Stimulated activated CD4-positive, alpha-beta T cell treated with anti-CD3 and anti-CD28 coated beads, Interleukin-4, amount 100 ng/mL, for 24 hours (primary cell): ENCODE measurements at places on chromosomes 16 and 17.

- DNase-seq, result no peak
Measured at GRCh38 chr17:19345067-19345460, 17.5 kb downstream of the B9D1 start.

- no peak for DNase-seq
Measured at GRCh38 chr16:66529475-66529874, 20.4 kb downstream of the TK2 start.

- no peak for DNase-seq
Measured at GRCh38 chr17:57724026-57724728, 20.9 kb downstream of the CCDC182 start.

- peak; percentile 67 for DNase-seq
Measured at GRCh38 chr16:78235168-78235800, 135.8 kb downstream of the WWOX start.

- DNase-seq, result no peak
Measured at GRCh38 chr17:46832945-46833839, 14.7 kb upstream of the WNT3 start.

DNA sequence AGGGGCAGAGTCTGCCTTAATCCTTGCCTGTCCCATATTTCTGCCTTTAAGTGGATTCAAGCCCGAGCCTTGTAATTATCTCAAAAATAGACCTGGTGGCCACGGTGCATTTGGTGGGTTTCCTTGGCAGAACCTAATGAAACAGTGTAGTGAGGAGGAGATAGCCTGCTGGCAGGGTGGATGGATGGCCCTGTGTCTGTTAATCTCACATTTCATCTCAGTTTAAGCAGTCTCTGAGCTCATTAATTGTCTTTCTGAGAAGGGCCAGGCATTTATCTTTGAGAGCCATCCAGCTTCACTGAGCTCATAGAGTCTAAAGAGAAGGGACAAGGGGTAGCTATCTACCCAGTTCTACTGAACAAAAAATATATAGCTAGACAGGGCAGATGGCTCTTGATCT, 364.0 kb upstream of the EEF2KMT start:
- DNase-seq, result no peak

GRCh38 chr17:71522383-71522782, 598.4 kb upstream of the SOX9 start:
- DNase-seq, result no peak

GRCh38 chr17:40443988-40444899, 994 bp downstream of the IGFBP4 start:
- DNase-seq, result no peak

DNA sequence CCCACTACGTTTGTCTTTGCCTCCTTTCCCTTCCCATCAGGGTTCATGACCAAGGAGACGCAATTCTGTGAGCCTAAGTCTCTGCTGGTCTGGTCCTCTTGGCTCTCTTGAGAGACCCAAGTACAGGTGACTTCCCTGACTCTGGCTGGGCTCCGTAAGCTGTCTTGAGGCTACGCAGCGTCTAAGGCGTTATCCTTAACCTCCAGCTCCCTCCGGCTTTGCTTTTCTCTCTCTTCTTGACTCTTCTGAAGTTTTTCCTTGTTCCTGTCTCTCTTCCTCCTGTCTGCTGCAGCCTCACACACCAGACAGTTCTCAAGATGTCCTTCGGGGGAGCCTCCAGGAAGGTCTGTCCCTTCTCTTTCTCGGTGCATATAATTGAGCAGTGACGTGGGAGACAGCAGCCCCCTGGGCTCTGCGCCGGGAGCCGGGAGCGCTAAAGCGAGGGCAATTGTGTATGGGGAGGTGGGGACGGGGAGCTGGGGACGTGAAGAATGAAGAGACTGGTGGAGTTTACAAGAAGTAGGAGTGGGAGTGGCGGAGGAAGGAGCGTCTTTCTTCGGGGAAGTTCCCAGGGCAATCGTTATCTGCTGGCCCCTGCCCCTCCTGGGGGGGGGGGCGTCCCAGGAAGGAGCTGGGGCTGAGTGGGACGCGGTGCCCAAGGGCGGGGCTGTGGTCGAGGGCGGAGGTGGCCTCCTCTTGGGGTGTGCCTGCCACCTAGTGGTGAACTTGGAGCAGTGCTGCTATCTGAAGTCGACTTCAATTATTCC, 6.9 kb upstream of the PIRT start:
- peak; percentile 76 for DNase-seq

DNA sequence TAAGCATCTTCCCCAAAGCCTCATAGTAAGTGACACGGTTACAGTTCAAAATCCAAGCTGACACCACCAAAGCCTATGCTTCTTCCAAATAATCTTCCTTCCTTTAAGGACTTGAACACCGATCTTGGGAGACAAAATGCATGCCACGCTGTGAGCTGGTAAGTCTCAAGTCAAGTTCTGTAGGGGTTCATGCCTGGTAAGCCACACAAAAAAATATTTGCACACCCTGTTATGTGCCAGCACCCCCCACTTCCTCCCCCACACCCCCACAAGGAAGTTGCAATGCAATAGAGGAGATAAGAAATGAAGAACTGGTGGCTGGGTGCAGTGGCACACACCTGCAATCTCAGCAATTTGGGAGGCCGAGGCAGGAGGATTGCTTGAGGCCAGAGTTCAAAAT, 5.6 kb downstream of the NOG start:
- no peak for DNase-seq

- no peak for DNase-seq
Measured at GRCh38 chr16:56852401-56852730, 12.6 kb upstream of the SLC12A3 start.

DNA sequence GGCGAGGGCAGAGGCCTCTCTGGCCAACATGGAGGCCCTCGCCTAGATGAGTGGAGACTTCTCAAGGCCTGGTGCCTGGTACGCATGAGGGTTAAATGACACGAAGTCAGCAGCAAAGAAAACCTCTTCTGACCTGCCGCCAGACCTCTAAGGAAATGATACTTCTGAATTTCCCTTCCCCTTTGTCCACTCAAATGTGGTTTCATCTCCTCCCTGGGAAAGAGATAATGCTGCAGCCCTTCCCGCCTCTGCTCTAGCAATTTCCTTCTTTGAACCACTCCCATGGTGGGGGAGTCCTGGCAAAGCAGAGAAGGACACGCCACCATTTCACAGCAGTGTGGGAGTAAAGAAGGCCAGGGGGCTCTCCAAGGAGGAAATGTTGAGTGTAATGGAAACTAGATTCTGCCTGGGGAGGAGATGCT, 65.7 kb upstream of the BCAR1 start:
- DNase-seq, result no peak

GRCh38 chr16:933581-933980, 37.2 kb downstream of the LMF1 start:
- DNase-seq, result no peak

- peak; percentile 75 for DNase-seq
Measured at GRCh38 chr16:50152351-50152806, 727 bp upstream of the TENT4B start.

DNA sequence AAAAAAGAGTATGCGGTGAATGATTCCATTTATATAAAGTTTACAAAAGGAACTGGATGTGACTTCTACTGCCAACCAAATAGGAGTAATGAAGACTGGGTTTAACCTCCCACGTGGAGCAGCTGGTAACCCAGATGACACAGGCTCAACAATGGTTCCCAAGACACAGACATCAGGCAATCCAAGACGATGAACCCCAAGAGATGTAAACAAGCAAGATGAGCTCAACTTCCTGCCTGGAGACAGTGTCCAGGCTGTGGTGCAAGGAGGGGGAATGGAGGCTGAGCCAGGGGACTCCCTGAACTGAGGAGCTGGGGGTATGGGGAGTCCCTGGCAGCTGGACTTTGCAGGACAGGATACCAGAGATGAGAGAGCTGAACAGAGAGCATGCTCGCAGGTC, 104.7 kb downstream of the LITAF start:
- DNase-seq, result no peak

- DNase-seq, result no peak
Measured at GRCh38 chr17:72185564-72185963, 64.7 kb downstream of the SOX9 start.

- no peak for DNase-seq
Measured at GRCh38 chr16:57562066-57562465, 19.6 kb downstream of the ADGRG5 start.

- no peak for DNase-seq
Measured at GRCh38 chr16:13298666-13299065, 397.3 kb downstream of the SHISA9 start.

DNA sequence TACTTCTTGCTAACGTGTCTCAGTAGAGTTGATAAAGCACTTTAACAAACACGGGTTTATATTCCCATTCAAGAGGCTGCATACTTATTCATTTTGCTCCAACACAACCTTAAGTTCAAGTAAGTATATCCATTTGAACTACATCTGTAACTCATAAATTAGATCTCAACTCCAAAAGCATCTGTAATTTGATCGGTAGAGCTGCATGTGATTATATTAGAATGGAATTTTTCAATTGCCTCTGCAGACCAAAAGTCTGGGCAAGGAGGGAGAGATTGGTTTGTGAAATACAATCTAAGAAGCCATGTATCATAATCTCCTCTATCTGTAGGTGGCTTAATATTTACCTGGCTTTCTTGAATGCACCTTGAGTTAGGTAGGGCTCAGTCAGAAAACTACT, 371.0 kb downstream of the RBFOX1 start:
- DNase-seq, result no peak

GRCh38 chr16:12228079-12228601, 251.6 kb downstream of the SNX29 start:
- DNase-seq, result no peak

GRCh38 chr17:3961564-3962047, 2.6 kb downstream of the ATP2A3 start:
- DNase-seq, result peak; percentile 15

GRCh38 chr16:2032285-2033056, 5.8 kb downstream of the NHERF2 start:
- no peak for DNase-seq

GRCh38 chr17:74757931-74758847, 9.8 kb downstream of the NHERF1 start:
- DNase-seq, result no peak

DNA sequence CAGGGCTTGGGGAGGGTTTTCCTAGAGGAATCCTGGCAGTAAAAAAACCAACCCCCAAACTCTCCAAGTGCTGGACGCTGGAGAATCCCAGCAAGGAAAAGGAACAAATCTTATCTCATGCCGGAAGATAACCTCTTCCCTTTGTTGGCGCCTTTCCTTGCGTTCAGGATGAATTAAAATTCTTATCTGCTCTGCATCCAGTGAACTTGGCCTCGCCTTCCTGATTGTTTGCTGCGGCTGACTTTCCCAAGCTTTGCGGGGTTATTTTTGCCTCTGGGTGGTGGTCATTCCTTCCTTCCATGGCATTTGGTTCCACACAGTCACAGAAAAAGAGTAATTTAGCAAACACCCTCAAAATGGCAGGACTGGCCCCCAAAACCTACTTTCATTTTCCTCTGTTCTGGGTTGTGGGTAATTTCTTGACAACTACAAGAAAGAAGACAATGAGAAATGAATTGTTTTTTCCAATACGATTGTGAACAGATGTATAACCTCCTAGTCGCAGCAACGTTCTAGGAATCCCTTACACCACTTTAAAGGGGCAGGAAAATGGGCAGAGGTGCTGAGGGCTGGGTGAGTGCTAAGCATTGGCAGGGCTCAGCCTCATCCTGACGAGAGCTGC, 77.8 kb downstream of the MRC2 start:
- no peak for DNase-seq

DNA sequence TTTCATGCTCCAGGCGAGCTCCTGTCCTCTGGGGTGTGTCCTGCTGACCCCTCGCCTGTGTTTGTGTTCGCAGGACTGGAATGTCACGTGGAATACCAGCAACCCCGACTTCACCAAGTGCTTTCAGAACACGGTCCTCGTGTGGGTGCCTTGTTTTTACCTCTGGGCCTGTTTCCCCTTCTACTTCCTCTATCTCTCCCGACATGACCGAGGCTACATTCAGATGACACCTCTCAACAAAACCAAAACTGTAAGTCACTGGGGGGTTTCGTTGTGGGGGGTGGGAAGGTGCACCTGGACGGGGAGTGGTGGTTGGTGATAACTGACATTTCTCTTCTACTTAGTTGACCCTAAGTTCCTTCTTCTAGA, 58.3 kb downstream of the ABCC1 start:
- no peak for DNase-seq

- DNase-seq, result no peak
Measured at GRCh38 chr16:69508033-69508755, 57.6 kb upstream of the NFAT5 start.

- DNase-seq, result no peak
Measured at GRCh38 chr17:2983255-2983654, 80.2 kb downstream of the OR1D5 start.

- no peak for DNase-seq
Measured at GRCh38 chr17:1546292-1546922, 16.2 kb downstream of the PITPNA start.

- no peak for DNase-seq
Measured at GRCh38 chr17:74408262-74408661, 23.6 kb upstream of the GPRC5C start.

- no peak for DNase-seq
Measured at GRCh38 chr16:73615071-73615940, 567.4 kb upstream of the ZFHX3 start.

DNA sequence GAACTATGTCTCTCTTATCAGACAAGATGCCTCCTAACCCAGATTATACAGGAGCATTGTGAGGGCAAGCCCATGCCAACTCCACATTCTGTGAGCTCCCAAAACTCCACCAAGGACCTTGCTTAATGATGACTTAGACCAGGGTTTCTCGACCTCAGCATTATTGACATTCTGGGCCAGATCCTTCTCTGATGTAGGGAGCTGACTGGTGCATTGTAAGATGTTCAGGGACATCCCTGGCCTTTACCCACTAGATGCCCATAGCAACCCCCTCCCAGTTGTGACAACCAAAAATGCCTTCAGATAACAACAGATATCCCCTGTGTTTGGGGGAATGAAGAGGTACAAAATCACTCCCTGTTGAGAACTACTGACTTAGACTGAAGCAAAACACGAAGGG, 43.6 kb downstream of the HOXB1 start:
- no peak for DNase-seq

DNA sequence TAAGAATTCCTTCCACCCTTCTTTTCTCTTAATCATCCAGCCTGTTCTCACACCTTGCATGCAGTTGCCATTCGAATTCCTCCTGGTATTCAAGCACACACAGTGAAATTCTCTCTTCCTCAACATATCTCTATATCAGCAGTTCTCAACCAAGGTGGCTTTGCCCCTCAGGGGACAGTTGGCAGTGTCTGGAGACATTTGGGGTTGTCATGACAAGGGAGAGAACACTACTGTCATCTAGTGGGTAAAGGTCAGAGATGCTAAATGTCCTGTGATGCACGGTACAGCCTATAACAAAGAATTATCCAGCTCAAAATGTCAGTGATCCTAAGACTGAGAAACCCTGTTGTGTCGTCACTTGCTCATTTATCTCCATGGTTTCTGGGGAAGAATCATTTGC, 94.8 kb upstream of the CPHXL start:
- no peak for DNase-seq
